NCI-H748 treated with DMSO at 0.1 percent for 48 hours (cell line): ENCODE measurements at places on chromosomes 2 and 18.
A peak's percentile ranks its signal among the peaks of the same experiment; 100 is the strongest.

GRCh38 chr2:212073360-212073759, 465.2 kb downstream of the ERBB4 start:
- DNase-seq = no peak

GRCh38 chr2:185695711-185696235, 42.8 kb upstream of the FSIP2 start:
- no peak for DNase-seq

DNA sequence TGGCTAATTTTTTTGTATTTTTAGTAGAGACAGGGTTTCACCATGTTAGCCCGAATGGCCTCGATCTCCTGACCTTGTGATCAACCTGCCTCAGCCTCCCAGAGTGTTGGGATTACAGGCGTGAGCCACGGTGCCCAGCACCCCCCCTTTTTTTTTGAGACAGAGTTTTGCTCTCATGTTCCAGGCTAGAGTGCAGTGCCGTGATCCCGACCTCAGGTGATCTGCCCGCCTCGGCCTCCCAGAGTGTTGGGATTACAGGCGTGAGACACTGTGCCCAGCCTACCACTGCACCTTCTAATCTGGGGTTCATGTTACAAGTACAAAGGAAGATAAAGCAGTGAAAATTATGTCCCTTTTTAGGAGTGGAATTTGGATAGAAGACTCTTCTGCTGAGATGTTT, 41.5 kb upstream of the CABLES1 start:
- DNase-seq = no peak

DNA sequence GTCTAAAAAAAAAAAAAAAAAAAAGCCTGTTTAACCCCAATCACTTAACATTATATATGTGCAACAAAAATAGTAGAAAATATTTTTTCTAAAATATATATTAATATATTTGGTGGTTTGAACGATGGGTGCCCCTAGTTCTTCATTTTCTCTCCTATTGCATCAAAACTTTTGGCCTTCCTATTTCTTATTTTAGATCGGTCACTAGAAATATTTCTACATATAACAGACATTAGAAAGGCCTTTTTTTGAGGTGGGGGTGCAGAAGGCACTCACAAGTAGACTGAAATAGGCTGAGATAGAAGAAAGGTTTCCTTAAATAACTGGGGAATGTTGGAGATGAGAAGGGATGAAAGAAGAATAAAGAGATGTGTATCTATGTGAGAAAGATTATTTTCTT, 49.3 kb upstream of the AP1S3 start:
- DNase-seq = no peak

GRCh38 chr2:237774811-237775553, 23.6 kb upstream of the RBM44 start:
- peak; percentile 44 for DNase-seq

GRCh38 chr2:208359632-208359986, 47.0 kb upstream of the PTH2R start:
- DNase-seq = peak; percentile 79
